ENCODE measurements at places on chromosomes 4 and X.
A peak's percentile ranks its signal among the peaks of the same experiment; 100 is the strongest.

GRCh38 chrX:40933132-40933705 is 152.0 kb upstream of the USP9X start:
- peak; percentile 31 for DNase-seq

DNA sequence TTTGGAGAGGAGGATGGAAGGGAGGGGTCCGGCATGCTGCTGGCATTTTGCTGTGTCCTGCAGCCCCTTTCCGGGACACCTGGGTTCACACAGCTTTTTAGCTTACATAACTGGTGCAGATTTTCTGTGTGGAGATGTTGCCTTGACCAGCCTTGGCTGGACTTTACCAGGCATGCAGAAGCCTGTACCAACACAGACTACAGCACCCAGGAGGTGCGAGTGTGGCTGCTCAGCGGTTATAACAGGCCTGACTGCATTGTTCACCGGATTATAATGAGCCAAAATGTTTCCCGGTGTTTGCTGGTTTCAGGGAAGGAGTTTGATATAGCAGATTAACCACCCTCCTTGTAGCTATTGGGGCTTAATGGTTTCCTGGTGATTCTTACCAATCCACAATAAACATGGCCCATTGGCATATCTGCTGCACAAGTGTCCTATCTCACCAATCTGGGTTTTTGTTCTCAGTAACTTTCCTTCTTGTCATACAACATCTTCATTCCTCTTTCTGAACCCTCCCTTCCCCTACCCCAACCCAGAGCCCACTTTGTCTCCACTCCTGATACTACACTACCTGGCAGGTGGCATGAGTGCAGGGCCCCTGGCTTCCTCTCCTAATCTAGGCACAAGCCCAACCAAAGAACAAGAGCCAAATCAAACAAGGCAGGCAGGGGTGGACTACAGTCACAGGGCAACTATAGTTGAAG is 3.9 kb downstream of the RPL10 start:
- DNase-seq = no peak

DNA sequence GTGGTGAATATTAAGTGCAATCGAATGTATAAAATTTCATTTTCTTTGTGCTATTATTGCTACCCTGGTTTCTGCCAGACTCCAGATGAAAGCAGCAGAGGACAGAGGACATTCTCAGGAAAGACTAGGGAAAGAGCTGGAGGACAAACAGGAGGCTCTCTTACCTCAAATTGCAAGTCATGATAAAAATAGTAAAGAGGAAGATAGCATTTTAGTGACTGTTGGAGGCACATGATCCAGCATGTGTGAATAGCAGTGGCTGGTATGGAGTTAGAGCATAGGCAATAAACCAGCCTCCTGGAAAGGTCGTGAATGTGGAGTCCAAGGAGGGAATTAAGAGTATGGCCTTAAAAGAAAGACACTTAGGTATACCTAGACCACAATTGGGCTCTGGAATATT is 1040.0 kb downstream of the STPG2 start:
- no peak for DNase-seq

DNA sequence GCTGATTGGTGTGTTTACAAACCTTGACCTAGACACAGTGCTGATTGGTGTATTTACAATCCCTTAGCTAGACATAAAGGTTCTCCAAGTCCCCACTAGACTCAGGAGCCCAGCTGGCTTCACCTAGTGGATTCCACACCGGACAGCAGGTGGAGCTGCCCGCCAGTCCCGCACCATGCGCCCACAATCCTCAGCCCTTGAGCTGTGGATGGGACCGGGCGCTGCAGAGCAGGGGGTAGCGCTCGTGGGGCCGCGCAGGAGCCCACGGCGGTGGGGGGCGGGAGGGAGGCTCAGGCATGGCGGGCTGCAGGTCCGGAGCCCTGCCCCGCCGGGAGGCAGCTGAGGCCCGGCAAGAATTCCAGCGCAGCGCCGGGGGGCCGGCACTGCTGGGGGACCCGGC is 30.7 kb downstream of the MEPE start:
- no peak for DNase-seq

DNA sequence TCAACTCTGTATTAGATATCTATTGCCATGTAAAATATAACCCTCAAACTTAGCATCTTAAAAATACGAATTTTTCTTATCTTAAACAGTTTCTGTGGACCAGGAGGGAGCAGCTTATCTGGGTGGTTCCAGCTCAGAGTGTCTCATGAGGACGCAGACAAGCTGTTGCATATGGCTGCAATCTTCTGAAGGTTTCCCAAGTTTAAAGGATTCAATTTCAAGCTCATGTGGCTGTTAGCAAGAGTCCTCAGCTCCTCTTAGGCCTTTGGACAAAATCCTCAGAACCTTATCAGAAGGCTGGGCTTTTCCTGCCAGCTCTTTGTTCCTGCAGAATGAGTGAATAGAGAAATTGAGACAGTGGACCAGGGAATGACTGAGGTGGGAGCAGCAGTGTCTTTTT is 2.8 kb upstream of the CTSO start:
- DNase-seq = no peak

GRCh38 chr4:159451006-159451405 is 348.1 kb downstream of the RAPGEF2 start:
- no peak for DNase-seq

GRCh38 chr4:112284662-112285411 is 867 bp downstream of the TIFA start:
- no peak for DNase-seq

DNA sequence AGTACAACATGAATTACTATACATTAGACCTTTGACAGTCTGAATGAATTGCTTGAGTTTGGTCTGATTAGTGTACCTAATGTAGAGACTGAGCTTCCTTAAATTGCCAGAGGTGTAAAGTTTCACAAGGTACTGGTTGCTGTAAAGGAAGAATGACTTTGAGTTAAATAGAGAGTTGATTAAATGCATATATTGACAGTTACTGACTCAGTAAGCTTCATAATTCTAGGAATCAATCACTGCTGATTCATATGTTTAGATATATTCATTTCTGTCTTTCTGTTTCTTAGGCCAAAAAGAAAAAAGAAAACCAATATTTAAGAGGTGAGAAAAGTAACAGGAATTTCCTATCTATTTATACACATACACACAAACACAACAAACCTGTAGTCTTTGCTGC is 16.2 kb upstream of the ART3 start:
- peak; percentile 53 for DNase-seq

DNA sequence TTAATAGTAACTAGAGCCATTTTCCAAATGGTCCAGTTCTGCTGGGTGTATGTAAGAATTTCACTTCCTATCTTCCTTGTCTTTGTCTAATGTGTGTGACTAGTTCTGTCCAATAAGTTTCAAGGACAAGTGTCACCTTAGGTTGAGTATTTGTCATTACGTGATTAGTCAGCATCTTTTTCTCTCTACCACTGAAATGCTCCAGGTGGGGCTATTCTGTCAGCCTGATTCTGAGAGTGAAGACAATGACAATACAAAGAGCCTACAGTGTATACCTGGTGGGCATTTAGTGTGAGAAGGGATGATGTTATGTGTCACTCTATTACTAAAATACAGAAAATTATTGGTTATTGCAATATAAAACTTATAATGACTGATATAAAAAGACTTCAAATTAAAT is 876.3 kb downstream of the C4orf33 start:
- DNase-seq = no peak

DNA sequence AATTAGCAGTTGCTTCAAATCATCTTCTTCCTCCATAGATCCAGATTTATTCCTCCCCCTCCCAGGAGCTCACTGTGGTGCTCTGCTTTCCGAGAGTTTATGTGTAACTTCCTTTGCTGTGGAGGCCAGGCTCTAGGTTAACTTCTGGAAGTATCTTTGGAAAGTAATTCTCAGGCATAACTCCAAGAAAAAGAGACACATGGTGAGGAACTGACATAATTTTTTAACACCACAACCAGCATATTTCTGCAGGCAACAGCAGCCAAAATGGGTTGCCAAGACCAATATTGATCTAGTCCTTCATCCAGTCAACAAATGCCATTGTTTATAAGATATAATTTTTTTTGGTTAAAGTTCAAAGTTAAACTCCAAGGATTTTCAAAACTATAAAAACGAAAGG is 114.5 kb upstream of the RBPJ start:
- DNase-seq = no peak

DNA sequence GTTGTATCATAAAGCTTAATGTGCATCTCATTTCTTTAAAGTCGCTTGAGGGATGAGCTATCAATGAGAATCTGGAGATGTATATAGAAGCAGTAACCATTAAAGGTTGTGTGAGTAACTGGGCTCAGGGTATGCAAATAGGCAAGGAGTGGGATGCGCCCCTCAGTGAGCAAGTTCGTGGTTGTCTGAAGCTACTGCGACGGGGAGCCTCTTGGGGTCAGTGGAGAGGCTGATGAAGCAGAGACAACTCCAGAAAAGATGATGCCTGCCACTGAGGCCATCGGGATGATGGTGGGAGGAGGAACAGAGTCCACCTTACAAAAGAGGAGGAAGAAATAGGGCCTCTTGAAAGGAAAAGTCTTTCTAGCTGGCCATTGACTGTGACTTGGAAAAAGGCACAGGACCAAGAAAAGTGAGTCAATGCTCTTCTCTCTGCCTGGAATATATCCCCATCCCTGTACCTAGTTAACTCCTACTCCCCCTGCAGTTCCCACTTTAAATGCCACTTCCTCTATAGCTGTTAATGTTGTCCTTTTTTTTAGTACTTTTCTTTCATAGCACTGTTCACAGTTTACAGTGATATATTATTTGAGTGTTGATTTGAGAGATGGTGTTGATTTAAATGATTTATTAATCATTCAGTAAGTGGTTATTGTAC is 51.4 kb upstream of the LSM6 start:
- no peak for DNase-seq

GRCh38 chr4:48129307-48130014 is 4.6 kb downstream of the TXK start:
- DNase-seq = no peak

- no peak for DNase-seq
These were observed 125.1 kb downstream of the WDFY3 start for GRCh38 chr4:84841435-84841834.

DNA sequence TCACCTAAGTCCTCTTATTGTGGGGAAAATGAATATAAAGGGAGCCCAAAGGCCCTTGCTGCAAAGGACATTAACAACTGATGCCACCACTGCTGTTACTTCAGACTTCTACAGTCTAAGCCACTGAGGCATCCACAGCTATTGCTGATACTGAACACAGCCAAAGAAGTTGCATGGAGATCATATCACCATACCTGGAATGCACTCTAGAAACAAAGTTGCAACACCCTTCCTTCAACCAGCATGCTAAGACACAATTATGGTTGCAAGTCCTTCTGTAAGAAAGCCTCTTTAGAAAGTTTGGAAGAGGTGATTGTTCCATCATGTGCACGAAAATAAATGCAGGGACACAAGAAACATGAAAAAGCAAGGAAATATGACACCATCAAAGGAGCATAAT is 105.7 kb upstream of the SH3RF1 start:
- no peak for DNase-seq

DNA sequence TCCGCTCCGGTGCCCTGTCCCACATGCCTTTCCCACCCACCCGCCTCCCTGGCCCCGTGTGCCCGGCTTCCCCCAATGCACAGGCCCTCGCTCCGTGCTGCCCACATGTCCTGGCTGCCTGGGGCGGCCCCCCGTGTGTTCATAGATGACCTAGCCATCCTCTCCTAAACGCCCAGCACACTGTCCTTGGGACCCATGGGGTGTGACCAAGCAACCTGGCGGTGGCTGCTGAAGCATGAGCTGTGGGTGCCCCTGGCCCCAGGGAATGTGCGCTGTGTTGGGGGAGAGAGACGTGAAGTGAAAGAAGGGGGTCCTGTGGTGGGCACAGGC is 28.3 kb downstream of the MAEA start:
- DNase-seq = no peak

GRCh38 chrX:24178441-24178840 is 28.9 kb downstream of the ZFX start:
- DNase-seq = no peak

DNA sequence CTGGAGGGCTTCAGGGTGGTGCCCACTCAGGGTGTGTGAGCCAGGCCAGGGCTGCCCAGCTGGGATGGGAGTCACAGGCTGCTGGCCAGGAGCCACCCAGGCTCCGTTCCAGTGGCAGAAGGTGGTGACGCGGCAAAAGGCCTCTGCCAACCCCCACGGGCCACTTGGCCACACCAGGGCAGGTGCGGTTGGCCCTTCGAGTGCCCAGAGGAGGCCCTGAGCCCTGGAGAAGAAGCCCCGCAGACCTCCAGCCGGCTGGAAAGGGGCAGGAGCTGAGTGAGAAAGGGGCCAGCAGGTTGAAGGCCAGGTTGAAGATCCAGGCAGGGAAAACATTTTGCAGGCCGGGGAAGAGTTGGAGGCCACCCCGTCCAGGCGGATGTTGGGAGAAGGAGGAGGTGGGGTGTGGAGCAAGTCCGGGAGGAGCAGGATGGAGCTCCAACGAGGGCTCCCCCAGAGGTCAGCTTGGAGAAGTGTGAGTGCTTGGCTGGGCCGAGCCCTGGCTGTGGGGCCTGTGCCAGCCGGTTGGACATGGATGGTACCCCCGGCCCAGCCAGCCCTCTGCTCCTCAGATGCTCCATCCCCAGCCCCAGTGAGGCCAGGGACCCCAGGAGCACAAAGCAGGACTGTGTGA is 2.8 kb upstream of the CPLX1 start:
- DNase-seq = no peak

GRCh38 chrX:54708404-54708803 is 89.7 kb downstream of the ITIH6 start:
- DNase-seq = no peak

DNA sequence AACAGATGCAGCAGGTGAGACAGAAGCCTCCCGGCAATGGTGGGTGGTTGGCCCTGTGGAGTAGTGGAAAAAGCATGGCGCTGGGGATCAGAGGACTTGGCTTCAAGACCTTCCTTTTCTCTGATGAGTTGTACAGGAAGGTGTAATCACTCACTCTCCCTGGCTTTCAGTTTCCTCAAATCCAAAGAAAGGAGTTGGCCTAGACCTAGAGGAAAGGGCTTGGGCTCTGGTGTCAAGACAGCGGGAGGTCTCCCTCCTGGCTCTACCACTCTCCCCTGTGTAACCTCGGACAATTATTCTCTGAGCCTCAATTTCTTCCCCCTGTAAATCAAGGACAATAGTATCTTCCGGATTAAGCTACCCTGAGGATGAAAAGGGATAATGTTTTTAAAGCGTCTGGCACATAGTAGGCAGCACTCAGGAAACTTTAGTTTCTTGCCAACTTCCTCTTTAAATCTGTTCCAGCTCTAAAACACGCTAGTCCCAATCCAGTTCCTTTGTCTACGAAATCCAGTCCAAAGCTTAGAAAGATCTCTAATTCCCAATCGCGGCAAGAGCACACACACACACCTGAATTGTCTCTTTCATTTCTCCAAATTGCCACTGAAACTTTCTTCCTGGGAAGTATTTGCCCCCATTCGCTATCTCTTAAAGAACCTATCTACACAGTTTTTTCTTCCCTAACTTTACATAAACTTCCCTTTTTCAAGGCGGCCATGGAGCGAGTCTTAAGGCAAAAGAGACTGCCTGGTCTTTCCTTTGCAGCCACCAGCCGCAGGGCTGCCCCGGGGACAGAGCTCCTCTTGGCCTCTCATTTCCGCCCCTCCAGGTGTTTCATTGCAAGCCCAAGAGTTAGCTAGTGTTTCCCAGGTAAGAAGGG is 29.9 kb upstream of the GPC4 start:
- DNase-seq = no peak

DNA sequence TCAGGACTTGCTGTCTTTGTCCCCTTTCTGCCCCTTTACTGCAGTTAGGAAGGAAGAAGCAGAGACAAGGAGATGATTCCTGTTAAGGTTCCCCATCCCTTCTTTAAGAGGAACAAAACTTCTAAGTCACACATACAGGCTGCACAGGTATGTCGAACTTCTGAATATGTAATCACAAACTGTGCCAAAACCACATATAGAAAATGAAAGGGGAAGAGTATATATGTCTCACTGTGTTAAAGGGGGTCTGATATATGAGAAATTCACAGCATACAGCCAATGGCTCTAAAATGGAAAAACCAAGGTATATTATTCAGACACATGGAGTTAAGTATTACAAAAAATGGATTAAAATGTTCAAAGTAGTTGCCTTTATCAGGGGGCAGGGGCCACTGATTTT is 11.7 kb downstream of the CFAP97 start:
- no peak for DNase-seq
